Tibial nerve (tissue), 4 donors: ENCODE measurements at places on chromosomes 5 and 9.
A peak's percentile ranks its signal among the peaks of the same experiment; 100 is the strongest.

DNA sequence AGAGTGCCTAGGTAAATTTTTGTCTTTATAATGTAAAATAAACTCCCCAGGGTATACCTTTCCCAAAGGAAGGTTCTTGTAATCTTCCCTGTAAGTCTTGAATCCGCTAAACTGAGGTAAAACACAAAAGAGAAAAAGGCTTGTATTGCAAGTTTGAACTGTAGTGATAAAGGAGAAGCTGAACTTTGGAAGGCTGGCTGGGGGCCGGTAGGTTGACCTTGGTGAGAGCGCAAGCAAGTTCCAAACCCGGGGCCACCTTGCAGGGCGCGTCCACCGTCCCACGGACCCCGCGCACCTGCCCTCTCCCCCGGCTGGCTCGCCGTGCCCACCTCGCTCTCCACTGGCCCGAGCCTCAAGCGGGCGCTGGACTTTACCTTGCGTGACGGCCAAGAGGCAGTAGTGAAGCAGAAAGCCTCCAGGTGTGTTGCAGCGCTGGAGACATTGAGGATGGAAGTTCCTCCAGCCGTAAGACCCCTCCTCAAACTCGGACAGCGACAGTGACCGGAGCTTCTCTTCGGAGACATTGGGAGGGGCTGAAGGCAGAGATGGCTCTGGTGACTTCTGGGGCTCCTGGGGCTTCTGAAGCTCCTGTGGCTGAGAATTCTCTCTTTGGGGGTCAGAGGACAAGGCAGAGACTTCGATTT, 428 bp downstream of the SLCO4C1 start:
- no peak overlapping the region for H3K27ac ChIP-seq
- peak overlapping the region; percentile 46 for H3K4me3 ChIP-seq
- no peak for DNase-seq
- no peaks in the 10 kb centered on the region for H3K36me3 ChIP-seq
- H3K4me1 ChIP-seq, result no peaks in the 10 kb centered on the region

- H3K36me3 ChIP-seq, result peaks cover 20% of the 10 kb centered on the region
- H3K4me3 ChIP-seq, result no peak overlapping the region
- H3K27ac ChIP-seq, result no peak overlapping the region
- H3K4me1 ChIP-seq, result no peaks in the 10 kb centered on the region
- H3K27me3 ChIP-seq, result no peaks in the 10 kb centered on the region
These were observed 220.5 kb downstream of the GDNF start for GRCh38 chr5:37619353-37619752.

- H3K36me3 ChIP-seq, result no peaks in the 10 kb centered on the region
- no peak overlapping the region for H3K4me3 ChIP-seq
- no peaks in the 10 kb centered on the region for H3K27me3 ChIP-seq
- H3K4me1 ChIP-seq, result no peaks in the 10 kb centered on the region
These were observed 914.4 kb upstream of the SEMA6A start for GRCh38 chr5:117488976-117489500.

DNA sequence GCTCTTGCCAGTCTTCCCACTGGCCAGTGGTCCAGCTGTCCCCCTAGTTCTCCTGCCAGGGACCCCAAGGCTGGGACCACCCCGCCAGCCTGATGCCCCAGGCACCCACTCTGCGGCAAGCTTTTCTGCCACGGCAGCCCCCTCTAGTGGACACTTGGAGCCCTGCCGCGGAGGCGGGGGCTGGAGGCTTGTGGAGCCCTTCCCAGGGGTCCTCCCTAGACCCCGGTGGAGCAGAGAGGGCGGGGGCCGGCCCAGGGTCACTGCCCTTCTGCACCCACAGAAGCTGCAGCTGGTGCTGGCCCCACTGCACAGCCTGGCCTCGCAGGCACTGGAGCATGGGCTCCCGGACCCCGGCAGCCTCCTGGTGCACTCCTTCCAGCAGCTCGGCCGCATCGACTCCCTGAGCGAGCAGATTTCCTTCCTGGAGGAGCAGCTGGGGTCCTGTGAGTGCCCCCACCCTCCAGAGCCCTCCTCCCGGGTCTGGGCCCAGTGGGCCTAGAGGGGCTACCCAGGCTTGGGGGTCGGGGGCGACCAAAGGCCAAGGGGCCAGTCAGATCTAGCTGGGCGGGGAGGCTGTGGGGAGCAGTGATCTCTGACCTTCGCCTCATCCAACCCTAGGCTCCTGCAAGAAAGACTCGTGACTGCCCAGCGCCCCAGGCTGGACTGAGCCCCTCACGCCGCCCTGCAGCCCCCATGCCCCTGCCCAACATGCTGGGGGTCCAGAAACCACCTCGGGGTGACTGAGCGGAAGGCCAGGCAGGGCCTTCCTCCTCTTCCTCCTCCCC, 9.1 kb downstream of the EGFL7 start:
- H3K4me1 ChIP-seq, result no peaks in the 10 kb centered on the region
- peak; percentile 40 for DNase-seq
- H3K27ac ChIP-seq, result no peak overlapping the region
- H3K36me3 ChIP-seq, result peaks cover 37% of the 10 kb centered on the region

- H3K4me1 ChIP-seq, result peaks cover 9% of the 10 kb centered on the region
- no peak overlapping the region for H3K27ac ChIP-seq
- H3K36me3 ChIP-seq, result no peaks in the 10 kb centered on the region
- no peak overlapping the region for H3K4me3 ChIP-seq
These were observed 250.5 kb downstream of the DENND1A start for GRCh38 chr9:123679330-123679987.

DNA sequence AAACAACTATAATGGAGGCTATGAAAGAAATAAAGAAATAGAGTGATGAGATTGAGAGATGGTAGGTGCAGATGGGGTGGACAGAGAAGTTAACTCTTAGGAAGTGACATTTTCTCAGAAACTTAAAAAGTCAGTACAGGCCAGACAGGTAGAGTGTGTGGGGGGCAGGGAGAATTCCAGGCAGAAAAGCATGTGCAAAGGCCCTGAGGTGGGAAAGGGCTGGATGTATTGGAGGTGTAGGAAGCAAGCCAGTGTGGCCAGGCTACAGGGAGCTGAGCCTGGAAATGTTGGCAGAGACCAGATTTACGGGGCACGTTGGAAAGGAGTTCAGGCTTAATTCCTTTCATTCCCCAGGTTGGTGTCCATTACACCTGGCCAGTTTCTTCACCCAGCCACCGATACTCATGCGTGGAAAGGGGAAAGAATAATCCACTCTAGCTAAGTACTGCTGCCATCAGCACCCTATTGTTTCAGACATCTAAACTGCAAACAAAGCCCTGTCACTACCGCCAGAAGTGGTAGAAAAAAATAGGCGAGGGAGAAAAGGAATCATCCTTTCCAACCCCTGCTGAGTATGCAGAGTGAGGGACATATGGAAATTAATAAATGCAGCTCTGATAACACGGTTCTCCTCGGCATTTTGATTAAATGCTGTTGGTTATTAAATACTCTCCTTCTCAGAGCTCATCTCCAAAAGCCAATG, 116.8 kb upstream of the GPR151 start:
- H3K36me3 ChIP-seq, result no peaks in the 10 kb centered on the region

DNA sequence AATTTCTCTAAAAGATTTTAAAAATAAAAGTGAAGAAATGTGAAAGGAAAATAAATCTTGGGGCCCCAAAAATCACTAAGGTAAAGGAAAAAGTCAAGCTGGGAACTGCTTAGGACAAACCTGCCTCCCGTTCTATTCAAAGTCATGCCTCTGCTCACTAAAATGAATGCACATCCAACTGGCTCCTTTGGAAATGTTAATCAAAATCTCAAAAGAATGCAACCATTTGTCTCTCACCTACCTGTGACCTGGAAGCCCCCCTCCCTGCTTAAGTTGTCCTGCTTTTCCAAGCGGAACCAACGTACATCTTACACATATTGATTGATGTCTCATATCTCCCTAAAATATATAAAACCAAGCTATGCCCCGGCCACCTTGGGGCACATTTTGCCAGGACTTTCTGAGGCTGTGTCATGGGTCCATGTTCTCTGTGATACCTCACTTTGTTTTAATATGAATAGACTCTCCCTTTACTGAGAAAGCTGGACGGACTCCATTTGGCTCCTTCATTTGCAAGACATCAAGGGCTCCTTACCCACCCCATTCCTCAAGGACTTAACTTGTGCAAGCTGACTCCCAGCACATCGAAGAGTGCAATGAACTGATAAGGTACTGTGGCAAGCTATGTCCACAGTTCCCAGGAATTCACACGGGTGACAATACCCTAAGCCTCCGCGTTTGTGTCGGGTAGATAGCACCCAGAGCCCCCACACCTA, 164.3 kb downstream of the SMC2 start:
- H3K27me3 ChIP-seq, result no peaks in the 10 kb centered on the region
- no peak overlapping the region for H3K4me3 ChIP-seq
- H3K36me3 ChIP-seq, result no peaks in the 10 kb centered on the region
- no peak overlapping the region for H3K27ac ChIP-seq
- no peak for DNase-seq

GRCh38 chr9:100070104-100071041, 28.4 kb downstream of the ERP44 start:
- DNase-seq, result no peak
- H3K27me3 ChIP-seq, result no peaks in the 10 kb centered on the region
- no peak overlapping the region for H3K27ac ChIP-seq

GRCh38 chr5:126400621-126401251, 22.5 kb upstream of the GRAMD2B start:
- no peaks in the 10 kb centered on the region for H3K4me1 ChIP-seq
- no peak overlapping the region for H3K4me3 ChIP-seq
- no peaks in the 10 kb centered on the region for H3K27me3 ChIP-seq
- no peaks in the 10 kb centered on the region for H3K36me3 ChIP-seq
- H3K27ac ChIP-seq, result no peak overlapping the region

DNA sequence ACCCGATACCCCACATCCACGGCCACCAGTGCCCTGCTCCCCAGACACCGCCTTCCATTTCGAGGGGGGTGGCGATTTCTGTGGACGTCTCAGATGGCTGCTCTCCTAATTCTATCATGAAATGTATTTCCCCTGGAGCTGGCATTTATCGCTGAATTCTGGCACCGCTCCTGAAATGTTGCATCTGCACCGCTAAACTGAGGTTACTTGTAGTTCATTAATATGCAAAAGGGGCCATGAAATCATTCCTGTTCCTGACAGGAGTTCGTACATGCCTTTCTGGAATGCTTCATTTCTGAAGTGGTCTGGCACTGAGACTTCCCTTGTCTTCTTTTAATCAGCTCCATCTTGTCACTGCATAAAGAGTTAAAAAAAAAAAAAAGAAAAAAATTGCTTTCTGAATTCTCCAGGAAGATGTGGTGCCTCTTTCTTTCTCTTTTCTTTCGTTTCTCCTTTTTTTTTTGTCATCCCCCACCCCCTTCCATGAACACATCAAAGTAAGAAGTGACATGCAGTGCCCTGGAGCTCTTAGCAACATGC, 97.7 kb upstream of the SMARCA2 start:
- H3K4me3 ChIP-seq, result no peak overlapping the region
- H3K27ac ChIP-seq, result no peak overlapping the region
- H3K36me3 ChIP-seq, result no peaks in the 10 kb centered on the region
- H3K4me1 ChIP-seq, result no peaks in the 10 kb centered on the region

GRCh38 chr5:160356550-160357347, 13.7 kb downstream of the C1QTNF2 start:
- H3K4me3 ChIP-seq, result no peak overlapping the region
- no peaks in the 10 kb centered on the region for H3K27me3 ChIP-seq
- H3K27ac ChIP-seq, result no peak overlapping the region
- peaks cover 7% of the 10 kb centered on the region for H3K4me1 ChIP-seq
- no peak for DNase-seq

GRCh38 chr5:74357827-74358226, 282.7 kb downstream of the ENC1 start:
- no peaks in the 10 kb centered on the region for H3K36me3 ChIP-seq
- no peak overlapping the region for H3K27ac ChIP-seq

DNA sequence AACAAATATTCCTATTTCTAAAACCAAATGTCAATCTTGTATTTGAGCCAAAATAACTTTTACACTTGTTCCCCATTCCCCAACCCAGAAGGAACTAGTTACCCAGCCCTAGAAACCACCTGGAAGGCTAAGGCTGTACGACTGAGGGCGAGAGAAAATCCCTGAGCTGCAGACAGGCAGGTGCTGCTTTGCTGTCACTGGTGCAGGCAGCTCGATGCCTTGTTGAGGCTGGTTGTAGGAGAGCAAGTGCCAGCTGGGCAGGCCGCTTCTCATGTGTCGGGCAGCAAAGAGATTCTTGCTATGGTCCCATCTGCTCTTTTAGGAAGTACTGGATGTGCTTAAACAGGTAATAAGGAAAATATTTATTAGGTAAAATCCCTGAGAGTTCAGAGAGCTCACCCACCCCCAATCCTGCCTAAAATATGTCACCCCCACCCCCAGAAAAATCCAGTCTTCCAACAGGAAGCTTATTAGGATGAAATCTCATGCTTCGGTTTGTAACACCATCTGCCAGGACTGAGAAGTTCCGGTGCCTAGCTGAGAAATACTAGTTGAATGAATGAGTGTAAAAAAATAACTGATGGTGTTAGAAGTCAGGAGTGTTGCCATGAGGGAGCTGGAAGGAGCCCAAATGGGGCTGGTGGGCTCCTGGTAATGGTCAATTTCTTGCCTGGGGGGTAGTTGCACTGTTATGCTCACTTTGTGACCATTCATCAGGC, 91.1 kb upstream of the DMRT1 start:
- H3K4me1 ChIP-seq, result no peaks in the 10 kb centered on the region
- no peaks in the 10 kb centered on the region for H3K27me3 ChIP-seq
- no peak overlapping the region for H3K27ac ChIP-seq
- H3K36me3 ChIP-seq, result no peaks in the 10 kb centered on the region

DNA sequence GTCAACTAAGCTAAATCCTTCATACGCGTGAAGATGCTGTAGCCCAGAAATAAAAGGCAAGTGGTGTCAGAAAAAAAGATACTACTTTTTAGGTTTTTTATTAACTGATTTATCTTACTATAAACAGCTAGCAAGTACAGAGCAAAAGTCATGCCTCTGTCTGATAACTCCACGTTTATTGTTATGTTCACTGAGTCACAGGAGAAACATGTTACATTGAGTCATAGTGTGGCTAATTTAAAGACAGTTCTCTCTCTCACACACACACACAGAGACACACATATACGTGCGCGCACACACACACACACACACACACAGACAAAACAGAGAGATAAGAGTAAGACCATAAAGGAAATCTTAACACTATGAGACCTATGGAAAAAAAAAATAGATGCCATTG, 770.0 kb upstream of the CDH10 start:
- no peaks in the 10 kb centered on the region for H3K4me1 ChIP-seq
- H3K27me3 ChIP-seq, result no peaks in the 10 kb centered on the region
- no peak overlapping the region for H3K4me3 ChIP-seq
- no peaks in the 10 kb centered on the region for H3K36me3 ChIP-seq
- H3K27ac ChIP-seq, result no peak overlapping the region
